ENCODE measurements at places on chromosomes 5 and 9. TPM values are rescaled to one million over a fixed set of nuclear protein-coding genes. Genes with fewer than 3 reads are reported as not detected.
A peak's percentile ranks its signal among the peaks of the same experiment; 100 is the strongest.

GRCh38 chr5:134552301-134552700 is 26.8 kb downstream of the JADE2 start:
- DNase-seq = no peak

DNA sequence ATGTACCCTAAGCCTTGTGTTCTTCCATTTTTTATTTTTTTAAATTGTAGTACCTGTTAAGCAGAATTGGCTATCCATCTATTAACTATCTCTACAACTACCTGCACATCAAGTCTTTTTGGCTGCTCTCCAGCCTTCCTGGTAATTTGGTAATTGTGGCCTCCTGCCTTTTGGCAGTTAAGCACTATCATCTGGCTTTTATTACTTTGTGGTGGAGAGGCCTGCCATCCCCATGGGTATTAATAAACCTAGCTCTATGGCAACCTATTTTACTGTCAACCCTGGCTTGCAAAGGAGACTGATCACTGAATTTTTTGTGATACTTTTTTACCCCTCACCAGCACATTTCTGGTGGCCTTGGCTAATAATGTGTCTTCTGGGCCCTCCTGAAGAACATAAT is 20.5 kb downstream of the SELENOP start:
- DNase-seq = no peak

DNA sequence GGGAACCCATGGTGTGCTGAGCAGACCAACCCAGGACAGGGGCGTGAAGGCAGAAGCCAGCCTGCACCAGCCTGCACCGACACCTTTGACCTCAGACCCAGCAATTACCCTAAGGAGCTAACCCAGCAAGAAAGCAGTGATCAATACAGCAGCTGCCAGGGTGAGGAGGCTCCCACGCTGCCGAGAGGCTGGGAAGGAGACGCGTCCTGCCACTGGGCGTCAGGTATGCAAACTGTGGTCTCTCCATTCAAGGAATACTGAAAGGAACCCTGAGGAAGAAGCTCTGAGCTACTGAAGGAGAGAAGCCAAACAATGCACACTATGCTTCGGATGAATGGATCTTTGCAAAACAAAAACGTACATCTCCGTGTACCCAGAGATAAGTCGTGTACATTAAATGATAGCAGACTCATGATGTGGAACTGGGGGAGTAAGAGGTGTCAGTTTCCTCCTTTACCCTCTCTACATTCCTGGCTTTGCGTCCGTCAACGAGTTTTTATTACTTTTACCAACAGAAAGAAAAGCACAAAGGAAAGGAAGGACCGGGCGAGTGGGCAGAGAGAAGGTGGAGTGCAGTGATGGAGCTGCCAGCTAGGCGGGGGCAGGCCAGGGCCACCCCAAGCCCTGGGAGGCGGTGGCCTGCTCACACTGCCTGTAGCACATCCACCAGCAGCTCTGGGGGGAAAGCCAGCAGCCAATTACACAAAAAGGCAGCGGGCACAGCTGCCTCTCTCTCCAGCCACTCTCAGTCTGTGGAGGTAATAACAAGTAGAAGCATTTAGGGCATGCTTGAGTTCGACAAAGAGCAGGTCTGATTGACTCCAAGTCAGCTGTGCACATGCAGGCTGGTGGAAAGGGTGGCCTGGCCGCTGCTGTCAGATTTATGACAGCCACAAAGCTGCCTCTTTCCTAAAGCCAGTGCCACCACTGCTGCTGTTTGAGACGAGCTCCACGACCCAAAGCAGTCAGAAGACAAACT is 29.3 kb downstream of the RASGEF1C start:
- DNase-seq = no peak

GRCh38 chr5:158638396-158638795 is 461.3 kb downstream of the EBF1 start:
- DNase-seq = no peak

- peak; percentile 91 for DNase-seq
Observed at GRCh38 chr9:137067860-137068538, 2.4 kb downstream of the SAPCD2 start.

- no peak for DNase-seq
Observed at GRCh38 chr5:178322736-178323540, 90.3 kb upstream of the PHYKPL start.

GRCh38 chr5:677131-678101 is 15.7 kb downstream of the TPPP start:
- no peak for DNase-seq

DNA sequence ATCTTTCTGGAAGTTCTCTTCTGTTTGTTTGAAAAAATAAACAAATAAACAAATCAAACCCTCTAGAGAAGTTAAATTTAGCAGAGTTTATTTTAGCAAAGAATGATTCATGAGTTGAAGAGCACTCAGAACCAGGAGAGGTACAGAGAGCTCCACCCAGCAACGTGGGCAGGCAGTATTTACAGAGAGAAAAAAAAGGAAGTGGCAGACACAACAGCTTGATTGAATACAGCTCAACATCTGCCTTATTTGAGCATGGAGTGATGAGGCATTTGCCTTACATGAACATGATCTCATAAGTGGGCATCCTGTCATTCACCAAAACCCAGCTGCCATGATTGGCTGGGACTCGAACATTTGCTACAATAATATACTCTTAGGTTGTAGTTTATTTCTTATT is 381.6 kb upstream of the ADAMTS16 start:
- no peak for DNase-seq

- DNase-seq = no peak
Observed at GRCh38 chr9:16126042-16126441, 573.2 kb downstream of the CCDC171 start.

GRCh38 chr9:81635521-81636254 is 53.7 kb downstream of the TLE1 start:
- DNase-seq = no peak

DNA sequence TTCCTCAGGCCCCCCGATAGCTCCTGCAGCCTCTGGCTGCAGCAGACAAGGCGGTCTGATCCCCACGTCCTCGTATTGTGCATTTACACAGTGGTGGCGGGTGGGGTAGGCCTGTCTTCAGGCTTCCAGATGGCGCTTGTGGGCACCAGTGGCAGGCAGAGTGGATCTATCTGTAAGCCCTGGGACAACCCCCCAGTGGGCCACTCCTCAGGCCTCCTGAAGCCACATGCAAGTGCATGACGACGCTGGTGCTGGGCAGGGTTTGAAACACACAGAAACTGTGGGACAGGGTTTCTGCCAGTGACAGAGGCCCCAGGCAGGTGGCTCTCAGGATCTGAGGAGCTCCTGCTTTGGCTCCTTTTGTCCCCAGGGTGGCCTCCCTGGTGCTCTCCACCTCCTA is 42.0 kb downstream of the SLF1 start:
- DNase-seq = no peak

DNA sequence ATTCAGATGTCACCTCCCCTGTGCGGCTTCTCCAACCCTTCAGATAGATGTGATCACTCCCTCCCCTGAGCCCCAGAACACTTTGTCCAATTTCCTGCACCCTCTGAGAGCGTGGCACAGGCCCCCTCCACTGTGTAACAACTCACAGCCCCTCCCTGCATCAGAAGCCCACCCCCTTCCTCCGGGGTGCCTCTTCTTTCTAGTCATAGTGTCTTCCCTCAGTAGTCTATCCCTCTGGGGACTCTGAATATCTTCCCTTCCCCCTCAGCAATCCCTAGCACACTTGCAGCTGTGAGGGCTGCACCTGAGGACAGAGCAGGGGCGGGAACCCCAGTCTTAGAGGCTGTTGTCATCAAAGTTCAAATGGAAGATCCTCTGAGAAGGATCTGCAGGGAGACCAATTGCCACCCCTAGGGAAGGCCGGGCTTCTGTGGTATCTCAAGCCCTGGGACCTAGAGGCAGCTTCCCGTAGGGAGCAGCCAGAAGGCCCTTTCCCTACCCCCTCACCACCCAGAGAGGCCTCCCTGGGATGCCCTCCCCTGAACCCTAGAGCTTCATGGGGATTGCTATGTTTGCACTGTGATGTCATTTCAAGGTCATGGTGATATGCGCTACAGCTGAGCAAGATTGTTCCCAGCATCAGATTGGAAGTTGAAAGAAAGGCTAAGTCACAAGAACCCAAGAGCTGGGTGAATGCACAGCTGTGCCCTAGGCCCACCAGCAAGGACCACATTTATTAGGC is 70.7 kb downstream of the THBS4 start:
- DNase-seq = no peak

SLC34A3 gene
- not detected for total RNA-seq

CNTNAP3B gene
- not detected for total RNA-seq

PRDM9 gene
- not detected for total RNA-seq

ZNG1A gene
- 42.1 TPM for total RNA-seq

PCDHA1 gene
- total RNA-seq = not detected
